ENCODE measurements at places on chromosomes 1 and 21.

DNA sequence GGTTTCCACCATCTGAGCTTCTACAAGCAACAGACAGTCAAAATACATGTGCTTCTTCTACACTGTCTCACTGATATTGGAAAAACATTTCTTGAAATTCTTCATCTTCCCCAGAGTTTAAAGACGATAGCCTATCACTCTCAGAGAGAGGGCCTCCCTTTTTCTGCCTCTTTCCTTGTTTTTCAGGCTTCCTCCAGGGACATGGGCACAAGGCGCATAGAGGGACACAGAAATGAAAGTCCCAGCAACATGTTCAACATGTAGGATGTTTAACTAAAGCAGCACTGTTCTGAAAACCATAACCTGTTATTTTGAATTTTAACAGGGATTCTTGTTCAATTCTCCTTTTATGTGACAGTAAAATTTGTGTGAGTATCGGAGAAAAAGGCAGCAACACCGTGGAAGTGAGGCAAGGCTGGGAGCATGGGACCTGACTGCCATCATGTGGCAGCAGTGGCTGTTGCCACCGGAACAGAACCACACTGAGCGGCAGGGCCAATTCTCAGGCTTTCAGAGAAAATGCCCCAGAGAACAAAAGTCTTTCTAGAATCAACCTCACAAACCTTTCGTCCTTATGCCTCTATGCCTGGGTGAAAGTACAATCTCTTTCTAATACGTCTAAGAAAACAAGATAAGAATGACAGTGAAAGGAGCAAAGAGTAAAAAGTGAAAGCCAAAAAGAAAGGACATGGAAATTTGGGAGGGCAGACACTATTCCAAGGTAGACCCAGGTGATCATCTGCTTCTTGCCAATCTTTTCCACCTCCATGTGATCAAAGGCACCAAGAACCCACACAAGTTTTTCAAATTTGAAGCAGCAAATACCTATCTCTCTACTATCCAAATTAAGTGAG, 54.5 kb downstream of the PCNX2 start:
- DNase-seq: peak; percentile 57

DNA sequence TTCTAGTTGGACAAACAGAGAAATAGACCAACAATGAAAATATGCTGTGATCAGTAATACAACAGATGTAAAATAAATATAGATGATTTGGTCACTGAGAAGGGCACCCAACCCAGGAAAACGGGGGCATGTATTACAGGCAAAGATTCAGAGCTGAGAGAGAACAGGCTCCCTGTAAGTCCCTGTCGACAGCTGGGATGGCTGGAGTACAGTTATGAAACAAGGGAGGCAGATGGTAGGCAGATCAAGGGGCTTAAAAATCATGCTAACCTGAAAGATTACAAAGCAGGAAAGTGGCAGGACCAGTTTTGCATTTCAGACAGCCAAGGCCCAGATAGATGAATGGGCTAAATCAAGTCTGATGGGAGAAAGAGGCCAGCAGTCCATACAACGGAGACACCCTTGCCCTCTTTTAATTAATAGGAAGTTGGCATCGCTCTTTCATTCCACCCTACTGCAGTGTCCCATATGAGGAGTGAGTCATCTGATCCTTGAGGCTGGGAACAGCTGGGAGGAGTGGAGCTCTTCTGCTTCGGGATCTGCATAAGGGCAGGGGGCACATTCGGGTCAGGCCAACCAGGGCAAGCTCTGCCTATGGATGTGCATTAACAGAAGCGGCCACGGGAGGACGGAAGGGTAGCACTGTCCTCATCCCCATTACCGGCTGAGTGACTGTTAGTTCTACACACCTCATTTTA, 171.1 kb downstream of the DAB1 start:
- DNase-seq: no peak

- no peak for DNase-seq
Measured at GRCh38 chr1:38834221-38834782, 25.3 kb downstream of the RRAGC start.

DNA sequence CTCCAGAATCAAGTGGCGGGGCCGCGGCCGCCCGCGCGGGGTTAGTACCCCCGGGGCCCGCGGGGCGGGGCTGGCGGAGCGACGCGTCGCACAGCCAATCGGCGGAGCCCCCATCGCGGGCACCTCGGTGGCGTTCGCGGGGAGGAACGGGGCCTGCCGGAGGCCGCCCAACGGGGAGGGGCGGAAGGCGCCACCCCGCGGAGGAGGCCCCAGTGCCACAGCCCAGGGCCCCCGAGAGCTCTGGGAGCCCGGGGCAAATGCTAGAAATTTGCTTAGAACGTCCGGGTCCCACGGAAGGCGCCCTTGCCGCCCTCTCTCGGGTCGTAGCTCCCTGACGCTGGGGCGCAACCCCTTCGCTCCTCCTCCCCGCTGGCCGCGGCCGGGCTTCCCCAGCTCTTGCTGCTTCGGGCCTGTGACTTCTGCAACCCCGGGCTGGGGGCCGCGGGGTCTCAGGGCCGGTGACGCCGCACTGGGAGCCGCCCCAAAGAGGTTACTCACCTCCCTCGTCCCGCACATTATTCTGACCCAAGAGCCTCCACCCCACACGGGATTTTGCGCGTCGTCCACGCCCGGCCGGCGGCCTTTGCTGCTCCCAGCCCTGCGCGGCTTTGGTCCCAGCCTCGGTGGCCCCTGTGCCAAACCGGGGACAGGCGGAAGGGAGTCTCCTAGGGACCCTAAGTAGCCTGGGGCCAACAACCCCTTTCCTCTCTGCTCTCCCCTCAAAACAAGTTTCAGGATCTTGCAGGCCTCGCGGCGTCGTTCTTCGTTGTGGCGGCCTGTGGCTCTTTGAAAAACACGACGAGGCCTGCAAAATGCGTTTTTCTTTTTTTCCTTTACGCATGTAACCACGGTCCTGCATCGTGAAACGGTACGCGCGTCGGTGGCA, at the start of gene RUNX3:
Gene RUNX3 (minus strand): TSS at position 17 of the 886 bp plus-strand sequence. CDS start 408 bp downstream, outside the sequence.
- DNase-seq: peak; percentile 24

- no peak for DNase-seq
Measured at GRCh38 chr21:33396436-33396835, 6.8 kb upstream of the IFNGR2 start.

GRCh38 chr1:208603721-208604120, 359.5 kb upstream of the PLXNA2 start:
- no peak for DNase-seq

DNA sequence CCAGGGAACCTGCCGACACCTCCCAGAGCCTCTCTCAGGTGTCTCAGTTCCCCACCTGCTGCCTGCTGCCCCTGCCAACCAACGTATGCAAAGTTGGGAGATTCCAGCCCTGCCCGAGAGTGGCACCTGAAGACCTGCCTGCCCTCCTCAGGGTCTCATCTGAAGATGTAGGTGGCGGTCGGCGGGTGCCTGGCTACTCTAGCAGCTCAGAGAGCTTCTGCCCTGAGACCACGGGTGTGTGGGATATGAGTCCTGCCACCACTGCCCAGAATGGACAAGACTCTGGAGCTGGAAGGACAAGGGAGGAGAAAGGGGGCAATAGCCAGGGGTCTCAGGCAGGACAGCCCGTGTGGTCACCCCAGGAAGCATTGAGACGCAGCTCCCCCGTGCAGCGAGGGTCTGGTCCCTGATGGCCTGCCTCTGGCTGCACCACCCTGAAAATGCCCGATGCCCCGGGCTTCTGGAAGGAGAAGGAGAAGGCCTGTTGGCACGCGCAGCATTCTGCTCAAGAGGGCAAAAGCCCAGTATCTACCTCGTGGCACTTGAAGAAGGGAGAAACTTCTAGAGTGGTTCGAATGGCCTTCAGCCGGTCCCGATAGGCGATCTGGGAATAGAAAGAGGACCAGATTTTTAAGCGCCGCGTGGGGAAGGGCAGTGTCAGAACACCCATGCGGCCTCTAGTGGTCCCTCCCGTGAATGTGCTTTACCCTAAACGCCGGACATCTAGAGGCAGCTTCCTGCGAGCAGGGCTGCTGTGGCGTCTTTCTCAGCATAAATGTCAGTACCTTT, 88.8 kb downstream of the STUM start:
- DNase-seq: no peak

DNA sequence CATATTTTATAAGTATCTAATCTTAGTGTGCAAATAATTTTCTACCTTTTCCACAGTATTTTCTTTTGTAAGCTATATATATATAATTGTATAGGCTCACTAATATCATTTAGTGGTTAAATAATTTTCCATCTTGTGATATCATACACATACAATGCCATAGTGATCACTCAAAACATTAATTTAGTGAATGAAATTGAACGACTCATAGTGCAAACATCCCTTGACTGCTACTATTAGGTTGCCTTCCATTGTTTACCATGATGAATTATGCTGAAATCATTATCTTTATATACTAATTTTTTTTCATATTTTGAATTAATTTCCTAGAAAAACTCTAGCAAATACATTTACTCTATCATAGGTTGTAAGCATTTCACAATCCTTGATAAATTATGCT, 127.1 kb downstream of the PCNX2 start:
- DNase-seq: no peak

GRCh38 chr1:14065486-14065885, 365.5 kb downstream of the PRDM2 start:
- DNase-seq: peak; percentile 78

DNA sequence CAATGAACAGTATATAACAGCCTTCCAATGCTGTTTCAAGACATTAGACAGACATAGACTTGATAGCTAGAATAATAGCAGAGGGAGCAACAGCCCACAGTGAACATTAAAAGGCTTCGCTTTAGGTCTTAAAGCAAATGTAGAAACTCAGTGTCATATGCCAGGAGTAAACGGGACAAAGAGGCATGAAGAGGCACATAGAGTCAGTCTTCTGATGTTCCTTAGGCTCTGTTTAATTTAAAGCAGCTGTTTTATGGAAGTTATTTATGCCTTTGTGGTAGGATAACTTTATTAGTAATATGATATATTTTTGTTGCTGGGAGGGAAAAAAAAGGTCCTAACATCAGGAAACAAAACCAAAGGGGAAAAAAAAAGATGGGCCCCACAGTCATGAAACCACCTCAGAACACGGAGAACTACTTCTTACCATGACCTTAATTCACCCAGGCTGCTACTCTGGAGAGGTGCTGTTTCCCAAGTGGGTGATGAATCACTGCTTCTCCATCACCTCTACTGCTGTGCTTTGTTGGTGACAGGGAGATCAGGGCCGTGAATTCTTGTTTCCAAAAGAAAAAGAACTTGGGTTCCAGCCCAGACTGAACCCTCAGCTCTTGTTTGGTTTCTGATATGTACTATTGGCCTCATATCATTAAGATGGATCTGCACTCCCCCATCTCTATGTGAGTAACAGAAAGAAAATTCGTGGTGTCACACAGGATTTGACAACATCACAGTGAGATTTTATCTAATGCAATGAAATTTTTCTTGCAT, 616.9 kb downstream of the KIF26B start:
- no peak for DNase-seq

DNA sequence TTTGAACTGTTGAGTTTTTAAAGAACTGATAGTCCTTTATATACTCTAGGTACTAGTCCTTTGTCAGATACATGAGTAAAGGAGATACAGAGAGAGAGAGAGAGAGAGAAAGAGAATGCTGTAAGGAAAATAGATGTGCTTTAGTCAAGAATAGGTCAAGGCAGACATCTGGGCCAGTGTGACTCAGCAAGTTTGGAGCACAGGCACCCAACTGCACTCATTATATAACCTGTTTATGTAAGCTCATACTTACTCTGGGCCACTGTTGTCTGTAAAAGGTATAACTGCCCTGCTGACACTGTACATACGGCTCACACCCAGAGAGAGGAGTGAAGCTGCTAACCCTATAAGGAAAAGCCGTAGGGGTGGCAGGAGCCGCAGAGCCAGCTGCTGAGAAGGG, 32.2 kb upstream of the AKT3 start:
- no peak for DNase-seq

GRCh38 chr21:14303731-14304488, 79.0 kb downstream of the HSPA13 start:
- no peak for DNase-seq

GRCh38 chr1:98490099-98490498, 171.4 kb upstream of the SNX7 start:
- no peak for DNase-seq

DNA sequence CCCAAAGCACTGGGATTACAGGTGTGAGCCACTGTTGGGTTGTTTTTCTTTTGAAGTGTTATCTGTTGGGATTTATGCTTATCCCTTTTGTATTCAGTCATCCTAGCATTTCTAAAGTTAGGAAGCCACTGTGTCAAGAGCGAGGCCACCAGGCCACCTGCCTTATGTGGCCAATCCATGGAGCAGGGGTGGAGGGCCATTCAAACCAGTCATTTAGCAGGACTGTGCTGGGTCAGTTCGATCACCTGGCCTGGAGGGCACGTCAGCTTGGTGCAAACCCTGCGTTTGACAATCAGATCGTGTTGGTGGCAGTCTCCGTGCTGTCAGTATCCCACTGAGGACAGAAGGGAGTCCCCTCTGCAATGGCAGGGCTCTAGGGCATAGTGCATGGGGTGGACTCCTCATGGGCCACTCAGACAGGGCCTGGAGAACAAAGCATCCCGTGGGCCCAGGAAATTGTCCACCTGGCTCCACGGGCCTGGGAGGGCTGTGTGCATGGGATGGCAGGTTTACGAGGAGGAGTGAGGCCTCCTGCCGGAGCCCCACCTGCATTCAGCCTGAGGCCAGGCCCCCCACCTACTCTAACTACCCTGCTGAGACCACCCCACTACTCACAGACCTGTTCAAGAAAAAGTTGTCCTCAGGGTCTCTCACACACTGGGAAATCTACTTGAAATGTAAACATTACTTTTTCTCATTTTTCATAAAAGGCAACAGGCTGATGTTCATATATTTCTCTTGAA, 242.3 kb downstream of the SDCCAG8 start:
- no peak for DNase-seq

- no peak for DNase-seq
Measured at GRCh38 chr1:32273391-32274208, 18.3 kb upstream of the HDAC1 start.

DNA sequence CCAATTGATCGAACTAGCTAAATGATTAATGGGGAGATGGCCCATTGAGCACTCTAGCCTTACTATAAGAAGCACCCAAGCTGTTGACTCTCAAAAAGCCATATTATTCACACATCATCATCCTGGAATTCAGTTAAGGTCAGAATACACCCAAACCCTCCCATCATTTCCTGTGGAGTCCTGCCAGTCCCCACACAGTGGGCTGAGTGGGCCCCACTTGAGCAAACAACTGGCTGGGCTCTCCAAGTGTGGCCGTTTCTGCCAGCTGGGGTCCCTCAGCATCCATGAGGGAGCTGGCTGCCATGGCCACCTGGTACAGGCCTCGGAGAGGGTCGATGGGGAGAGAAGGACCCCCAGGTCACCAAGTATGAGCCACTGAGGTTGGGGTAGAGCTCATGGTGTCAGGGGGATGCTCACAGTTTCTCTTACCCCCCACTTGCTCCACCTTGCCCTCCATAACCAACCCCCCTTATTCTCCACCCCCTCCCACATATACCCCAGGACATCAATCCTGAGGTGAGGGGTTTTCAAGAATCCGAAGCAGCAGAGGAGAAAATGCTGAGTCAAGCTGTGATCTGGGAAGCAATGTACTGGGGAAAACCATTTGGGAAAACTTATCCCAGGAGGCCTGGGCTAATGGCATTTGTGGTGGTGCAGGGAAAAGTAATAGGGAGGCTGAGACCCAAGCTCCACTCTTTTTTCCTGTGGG, 60.3 kb downstream of the UBE2T start:
- no peak for DNase-seq
